ENCODE measurements at places on chromosomes 6 and 20.
A peak's percentile ranks its signal among the peaks of the same experiment; 100 is the strongest.

GRCh38 chr6:166955865-166956443 is 396 bp downstream of the RNASET2 start:
- DNase-seq = no peak

DNA sequence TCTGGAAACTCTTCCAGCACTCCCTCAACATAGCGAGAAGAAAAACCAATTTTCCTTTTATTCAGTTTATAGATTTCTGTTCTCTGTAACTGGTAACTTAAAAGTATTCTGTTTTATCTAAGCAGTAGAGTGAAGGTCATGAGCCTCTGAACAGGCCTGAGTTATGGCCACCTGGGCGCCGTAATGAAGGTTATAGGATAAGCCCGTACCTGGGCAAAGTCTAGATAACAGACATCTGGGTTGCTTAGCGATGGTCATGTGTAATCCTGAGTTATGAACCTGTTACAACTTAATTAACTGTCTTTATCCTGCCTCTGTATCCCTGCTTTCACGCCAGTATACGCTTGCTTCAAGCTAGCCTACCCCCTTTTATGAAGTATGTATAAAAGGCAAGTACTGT is 13.0 kb upstream of the FAM217A start:
- DNase-seq = no peak

GRCh38 chr6:132892929-132893771 is 78.8 kb downstream of the RPS12 start:
- DNase-seq = no peak

DNA sequence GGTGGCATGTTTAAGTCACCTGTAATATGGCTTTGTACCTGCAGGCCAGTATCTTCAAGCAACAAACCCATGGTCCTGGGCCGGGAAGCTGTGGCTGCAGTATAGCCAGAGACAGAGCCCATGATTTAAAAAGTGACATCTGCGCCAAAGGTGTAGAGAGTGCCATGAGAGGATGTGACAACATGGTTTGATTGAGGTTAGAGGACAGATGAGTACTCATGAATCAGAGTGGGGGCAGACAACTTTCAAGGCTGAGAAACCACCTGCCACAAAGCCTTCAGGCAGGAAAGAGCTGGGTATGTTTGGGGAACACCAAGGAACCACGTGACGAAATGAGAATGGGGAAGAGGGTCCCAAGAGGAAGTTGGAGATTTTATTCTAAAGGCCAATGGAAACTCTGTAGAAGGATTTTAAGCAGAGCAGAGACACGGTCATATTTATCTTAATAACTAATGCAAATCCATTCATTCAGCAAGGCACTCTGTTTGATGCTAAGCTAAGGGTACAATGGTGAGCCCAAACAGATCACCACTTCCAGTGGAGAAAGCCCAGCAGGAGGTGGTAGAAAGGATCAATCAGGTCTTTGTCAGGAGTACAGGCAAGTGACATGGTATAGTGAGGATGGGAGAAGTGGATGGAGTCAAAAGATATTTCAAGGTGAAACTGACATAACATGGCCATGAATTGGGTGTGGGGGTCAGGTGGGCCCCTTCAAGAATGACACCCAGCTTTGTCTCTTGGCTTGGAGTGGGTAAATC is 3.4 kb upstream of the MICAL1 start:
- peak; percentile 45 for DNase-seq

DNA sequence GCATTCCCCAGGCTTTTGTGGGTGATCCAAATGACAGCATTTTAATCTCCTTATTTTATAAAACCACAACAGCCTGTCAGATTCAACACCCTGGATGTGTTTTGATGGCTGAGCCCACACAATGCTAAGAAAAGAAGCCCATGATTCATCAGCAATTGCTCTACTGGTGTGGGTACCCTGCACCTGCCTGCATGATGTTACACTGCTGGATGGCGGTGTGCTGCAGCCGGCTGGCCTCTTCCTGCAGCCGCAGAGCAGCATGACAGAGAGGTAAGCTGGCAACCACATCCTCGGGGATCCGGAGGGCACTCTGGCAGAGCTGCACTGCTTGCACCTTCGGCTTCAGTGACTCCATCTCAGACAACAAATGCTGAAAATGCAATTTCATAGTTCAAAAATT is 327.5 kb downstream of the SYNE1 start:
- peak; percentile 45 for DNase-seq

DNA sequence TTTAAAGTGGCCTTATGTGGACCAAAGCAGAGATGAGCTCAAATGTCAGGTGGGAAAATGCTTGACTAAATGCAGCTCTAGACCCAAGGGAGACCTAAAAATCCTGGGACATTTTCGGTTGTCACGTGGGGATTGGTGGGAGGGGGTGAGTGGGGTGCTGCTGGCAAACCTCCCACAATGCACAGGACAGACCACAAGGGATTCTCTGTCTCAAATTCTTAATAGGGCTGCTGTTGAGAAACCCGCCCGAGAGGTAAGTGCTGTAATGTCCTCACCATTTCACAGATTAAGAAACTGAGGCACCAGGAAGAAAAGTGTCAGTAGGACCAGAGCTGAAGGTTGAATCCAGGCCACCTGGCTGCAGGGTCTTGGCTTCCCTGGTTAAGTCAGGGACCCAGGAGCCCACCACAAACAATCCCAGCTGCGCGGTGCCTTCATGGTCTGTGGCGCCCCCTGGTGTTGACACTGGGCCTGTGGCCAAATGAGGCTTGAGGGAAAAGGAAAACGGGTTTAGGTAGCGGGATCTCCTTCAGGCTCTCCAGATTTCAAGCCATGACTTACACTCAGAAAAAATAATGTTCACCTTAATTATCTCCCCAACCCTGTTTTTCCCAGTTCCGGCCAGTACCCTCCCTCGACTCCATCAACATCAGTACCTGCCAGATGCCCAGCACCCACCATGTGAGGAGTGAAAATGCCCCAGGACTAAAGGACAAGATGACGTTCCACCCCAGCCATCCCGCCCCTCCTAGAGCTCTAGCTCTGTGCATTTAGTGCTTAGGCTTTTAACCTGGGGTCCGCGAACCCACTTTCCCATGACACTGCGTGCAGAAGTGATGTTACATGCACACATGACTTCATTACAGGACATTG is 7.2 kb downstream of the HLA-G start:
- DNase-seq = peak; percentile 45

- DNase-seq = no peak
Observed at GRCh38 chr6:124200661-124201060, 397.0 kb downstream of the NKAIN2 start.

DNA sequence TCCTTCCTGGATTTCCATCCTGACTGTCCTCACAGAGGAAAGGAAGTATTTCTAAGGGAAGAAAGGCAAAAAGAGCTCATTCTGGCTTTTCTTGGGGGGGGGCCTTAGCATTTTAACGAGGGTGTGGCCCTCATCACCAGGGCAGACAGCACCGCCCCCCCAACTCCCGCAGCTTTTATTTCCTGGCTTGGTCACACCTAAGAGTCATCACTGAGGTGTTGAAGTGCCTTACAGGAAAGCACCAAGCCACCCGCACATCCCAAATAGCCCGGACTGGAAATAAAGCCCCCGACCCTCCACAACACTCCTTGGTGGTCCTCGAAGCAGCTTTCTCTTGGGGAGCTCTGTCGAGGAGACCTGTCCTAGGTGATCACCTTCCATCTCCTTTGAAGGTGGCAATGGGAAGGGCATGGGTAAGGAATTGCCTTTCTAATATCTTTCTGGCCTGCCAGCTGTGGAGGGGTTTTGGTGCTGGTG is 1.3 kb downstream of the PTK7 start:
- DNase-seq = no peak

GRCh38 chr6:122838060-122838780 is 49.2 kb downstream of the SMPDL3A start:
- DNase-seq = no peak

- no peak for DNase-seq
Observed at GRCh38 chr20:50824137-50824536, 29.3 kb downstream of the BCAS4 start.

DNA sequence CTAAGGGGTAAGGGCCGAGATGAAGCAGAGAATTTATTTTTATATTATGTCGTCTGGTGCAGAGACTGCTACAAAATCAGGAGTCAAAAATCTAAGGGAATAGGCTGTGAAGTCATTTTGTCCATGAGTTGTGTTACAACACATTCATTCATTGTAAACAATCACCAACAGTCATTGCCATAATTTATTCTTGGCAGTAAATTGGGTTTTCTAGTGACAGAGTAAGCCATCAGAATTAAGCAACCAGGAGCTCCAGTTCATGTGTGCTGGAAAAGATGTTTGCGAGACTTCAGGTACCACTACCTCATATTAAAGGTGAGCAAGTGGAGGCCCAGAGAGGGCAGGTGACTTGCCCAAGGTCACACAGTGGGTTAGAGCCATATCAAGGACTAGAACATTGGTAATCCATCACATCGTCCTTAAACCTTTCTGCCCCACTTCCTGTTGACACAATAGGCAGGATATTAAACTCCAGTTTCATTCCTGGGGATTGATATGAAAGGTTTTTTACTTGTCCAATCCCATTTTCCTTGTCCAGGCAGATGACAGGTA is 46.0 kb downstream of the E2F3 start:
- DNase-seq = no peak

DNA sequence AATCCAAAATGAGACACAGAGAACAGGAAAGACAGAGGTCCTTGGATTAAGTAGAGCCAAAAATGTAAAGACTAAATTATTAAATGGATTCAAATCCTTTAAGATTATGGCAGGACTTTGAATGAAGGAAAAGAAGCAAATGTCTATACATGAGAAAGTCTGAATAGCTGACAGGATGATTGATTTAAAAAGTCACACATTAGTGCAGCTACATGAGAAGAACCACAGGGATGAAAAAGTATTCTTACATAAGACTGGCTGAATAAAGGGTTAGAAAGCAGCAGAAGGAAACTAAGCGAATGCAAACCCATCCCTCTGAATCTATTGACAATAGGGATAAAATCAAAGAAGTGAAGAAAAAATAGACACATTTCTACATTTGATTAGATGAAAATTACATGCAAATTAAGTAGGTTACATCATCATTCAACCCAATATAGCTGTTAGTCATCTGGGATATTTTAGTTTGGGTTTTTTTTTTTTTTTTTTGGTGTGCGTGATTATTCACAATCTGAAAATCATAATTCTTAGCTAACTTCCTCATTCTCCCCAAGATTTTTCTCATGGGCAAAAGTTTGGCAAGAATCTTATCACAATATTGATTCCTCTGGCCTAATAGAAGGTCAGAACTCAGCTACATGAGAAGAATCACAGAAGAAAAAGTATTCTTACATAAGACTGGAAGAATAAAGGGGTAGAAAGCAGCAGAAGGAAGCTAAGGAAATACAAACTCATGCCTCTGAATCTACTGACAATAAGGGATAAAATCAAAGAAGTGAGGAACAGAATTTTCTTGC is 845.4 kb downstream of the HACE1 start:
- DNase-seq = no peak

DNA sequence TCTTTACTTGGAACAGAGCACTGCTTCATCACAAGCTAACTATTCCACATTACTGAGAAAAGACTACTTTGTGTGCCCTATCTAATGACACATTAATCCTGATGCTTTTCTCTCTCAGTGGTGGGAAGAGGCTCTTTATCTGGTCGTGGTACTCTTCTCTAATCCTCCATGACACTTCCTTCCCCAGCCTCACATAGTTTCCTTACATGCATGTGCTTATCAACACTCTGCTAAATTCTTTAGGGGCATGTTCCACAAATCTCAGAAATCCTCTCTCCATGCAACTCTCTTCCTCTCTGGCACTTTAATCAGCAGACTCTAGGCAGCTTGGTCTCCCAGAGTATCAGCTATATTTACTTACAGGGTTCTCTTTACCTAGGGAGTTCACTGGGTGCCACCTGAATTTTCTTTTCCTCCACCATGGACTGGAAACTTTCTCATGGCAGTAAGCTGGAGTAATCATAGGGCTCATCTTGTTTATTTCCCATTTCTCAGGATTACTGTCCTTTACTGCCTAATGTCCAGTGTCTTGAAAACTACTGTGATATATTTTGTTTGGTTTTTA is 27.0 kb upstream of the SLC22A2 start:
- no peak for DNase-seq

DNA sequence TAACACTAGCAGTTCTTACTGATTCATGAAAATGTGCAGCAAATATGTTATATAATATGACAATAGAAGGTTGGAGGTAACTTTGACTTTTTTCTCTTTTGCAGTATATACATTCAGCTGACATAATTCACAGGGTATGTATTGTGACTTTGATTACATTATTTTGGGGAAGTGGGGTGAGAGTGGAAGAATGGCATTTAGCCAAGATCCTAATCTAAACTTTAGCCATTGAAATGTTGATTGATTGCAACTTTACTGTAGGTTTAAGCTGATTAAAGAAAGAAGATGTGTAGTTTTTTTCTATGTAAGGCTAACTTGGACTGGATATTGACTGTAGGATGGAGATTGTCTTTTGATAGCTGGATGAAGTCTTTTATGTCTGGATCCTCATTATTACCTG is 46.0 kb downstream of the MAPK14 start:
- no peak for DNase-seq

GRCh38 chr6:27096834-27097511 is 150.5 kb upstream of the PRSS16 start:
- DNase-seq = peak; percentile 3

GRCh38 chr6:130964289-130964688 is 98.8 kb downstream of the EPB41L2 start:
- DNase-seq = no peak

GRCh38 chr6:40274058-40274457 is 313.1 kb downstream of the LRFN2 start:
- no peak for DNase-seq

- no peak for DNase-seq
Observed at GRCh38 chr6:90412538-90413369, 116.1 kb upstream of the BACH2 start.

DNA sequence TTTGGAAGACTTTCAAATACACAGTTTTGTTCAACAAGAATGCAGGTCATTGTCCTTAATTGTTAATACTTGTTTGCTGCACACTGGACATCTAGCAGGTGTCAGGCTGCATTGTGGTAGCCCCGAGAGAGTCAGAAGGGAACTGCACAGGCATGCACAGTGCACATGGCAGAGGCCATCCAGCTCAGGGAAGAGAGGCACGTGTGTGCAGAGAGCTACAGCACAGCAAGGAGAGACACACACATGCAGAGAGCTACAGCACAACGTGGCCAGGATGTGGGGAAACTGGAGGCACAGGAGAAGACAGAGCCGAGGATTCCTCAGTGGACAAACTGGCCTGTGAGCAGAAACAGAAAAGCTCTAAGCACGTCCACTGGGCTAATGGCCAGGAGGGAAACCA is 272.0 kb downstream of the SMOC2 start:
- DNase-seq = no peak

DNA sequence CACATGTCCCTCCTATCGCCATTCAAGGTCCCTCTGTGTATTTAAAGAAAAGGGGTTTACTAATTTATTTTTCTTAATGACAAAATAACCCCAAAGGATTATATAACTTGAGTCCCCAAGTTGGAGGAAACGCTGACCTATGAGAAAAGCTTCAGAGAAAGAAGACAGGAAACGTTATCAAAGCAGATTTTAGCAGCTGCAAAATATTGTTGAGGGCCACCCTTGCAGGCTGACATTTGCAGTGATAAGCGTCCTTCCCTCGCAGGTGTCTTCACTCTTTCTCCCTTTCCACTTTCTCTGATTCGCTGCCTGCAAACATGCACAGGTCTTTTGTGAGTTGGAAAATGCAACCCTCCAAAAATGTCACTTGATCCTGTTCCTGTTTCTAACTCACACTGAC is 103.2 kb upstream of the RIPOR2 start:
- no peak for DNase-seq

- no peak for DNase-seq
Observed at GRCh38 chr6:161318456-161318855, 44.6 kb upstream of the AGPAT4 start.

GRCh38 chr20:14142171-14142570 is 146.9 kb downstream of the MACROD2 start:
- no peak for DNase-seq

- no peak for DNase-seq
Observed at GRCh38 chr6:51339108-51339507, 520.4 kb downstream of the TFAP2B start.

All from activated CD4-positive, alpha-beta T cell treated with anti-CD3 and anti-CD28 coated beads for 4 hours (primary cell).